ENCODE measurements at places on chromosomes 3 and 15. TPM values are rescaled to one million over a fixed set of nuclear protein-coding genes. Genes with fewer than 3 reads are reported as not detected.
A peak's percentile ranks its signal among the peaks of the same experiment; 100 is the strongest.

GRCh38 chr3:147736226-147736625 is 327.1 kb downstream of the ZIC1 start:
- DNase-seq, result no peak

DNA sequence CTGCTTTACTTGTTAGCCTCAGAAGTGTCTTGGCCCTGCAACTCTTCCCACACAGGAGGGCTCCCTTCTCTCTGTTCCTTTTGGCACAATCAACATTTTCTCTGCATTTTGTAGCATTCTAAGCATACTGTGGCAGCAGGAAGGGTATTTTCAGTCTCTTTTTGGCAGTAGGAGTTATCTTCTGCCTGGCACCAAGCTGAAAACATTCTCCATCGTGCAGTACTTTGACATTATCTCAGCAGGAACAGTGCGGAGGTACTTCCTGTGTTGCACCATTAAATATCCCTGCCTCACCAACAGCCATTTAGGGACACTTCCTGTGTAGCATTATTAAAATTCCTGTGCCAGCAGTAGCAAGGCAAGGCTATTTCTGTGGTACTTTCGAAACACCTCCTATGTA is 233.2 kb upstream of the SEMA6D start:
- DNase-seq, result no peak

DNA sequence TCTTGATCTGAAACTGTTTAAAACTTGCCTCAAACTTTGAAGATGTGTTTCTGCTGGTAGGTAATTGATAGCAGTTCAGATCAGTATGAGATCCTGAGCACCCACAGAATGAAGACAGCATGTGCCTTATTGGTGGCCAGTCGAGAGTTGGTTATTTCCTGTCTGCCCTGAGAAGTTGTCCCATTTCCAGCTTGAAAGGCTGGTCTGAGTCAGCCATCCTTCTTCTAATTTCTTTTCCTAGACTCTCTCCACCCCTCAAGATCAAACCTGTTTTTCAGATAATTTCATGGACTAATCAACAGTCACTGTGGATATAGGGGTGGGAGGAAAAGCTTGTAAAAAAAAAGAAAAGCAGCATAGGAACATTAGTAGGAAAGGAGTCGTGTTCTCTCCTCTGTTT is 464.4 kb downstream of the FOXP1 start:
- DNase-seq, result no peak

GRCh38 chr3:193909387-193909786 is 226.6 kb upstream of the HES1 start:
- DNase-seq, result peak; percentile 18

DNA sequence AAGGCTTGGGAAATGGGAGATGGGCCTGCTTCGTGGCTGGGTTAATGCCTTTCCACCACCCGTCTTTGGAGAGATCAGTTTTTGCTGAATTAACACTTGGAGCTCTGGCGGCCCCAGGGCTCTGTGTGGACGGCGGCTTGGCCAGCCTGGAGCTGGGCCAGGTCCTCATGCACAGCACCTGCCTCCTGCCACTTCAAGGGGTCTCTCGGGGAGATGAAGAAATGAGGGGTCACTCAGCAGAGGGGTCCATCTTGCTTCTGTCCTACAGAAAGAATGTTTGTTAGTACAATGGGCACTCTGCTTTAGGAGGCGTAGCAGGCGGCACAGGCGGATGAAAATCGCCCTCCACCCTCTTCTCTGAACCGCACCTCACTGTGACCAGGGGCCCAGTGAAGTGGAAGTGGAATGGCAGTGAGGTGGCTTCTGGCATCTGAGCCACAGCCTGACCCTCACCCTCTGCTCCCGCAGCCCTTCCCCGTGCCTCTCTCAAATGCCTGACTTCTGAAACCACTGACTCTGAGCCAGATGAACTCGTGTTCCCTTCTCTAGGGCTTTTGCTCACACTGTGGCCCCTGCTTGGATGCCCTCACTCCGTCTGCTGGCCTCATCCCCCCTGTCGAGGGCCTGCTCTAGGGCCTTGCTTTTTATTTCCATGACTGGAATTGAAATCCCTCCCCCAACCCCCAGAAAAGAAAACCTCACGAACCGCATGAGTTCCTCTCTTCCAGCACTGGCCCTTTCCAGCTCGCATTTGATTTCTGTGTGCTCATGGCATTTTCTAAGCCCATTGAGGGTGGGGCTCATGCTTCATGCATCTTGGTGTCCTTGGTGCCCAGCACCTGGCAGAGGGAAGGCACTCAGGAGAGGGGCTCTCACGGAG is 42.2 kb downstream of the CHDH start:
- DNase-seq, result no peak

DNA sequence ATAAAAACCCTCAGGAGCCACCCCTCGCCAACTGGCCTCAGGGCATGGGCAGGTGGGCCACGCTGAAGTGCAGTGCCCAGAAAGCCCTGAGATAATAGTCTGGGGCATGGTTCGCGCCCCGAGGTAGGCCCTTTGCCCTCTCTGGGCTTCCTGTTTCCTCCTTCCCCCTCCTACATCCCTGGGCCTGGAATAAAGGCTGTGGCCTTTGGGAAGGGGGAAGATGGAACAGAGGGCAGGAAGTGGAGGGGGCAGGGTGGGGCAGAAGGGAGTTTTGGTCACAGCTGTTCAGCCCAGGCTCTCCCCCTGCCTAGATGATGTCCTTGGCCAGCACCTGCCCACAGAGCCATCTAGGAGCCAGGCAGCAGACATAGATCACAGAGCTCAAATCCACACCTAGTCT is 11.3 kb downstream of the CSRNP1 start:
- DNase-seq, result no peak

- DNase-seq, result peak; percentile 48
These were observed 5.4 kb upstream of the ALDH1A2 start for GRCh38 chr15:58070801-58071418.

DNA sequence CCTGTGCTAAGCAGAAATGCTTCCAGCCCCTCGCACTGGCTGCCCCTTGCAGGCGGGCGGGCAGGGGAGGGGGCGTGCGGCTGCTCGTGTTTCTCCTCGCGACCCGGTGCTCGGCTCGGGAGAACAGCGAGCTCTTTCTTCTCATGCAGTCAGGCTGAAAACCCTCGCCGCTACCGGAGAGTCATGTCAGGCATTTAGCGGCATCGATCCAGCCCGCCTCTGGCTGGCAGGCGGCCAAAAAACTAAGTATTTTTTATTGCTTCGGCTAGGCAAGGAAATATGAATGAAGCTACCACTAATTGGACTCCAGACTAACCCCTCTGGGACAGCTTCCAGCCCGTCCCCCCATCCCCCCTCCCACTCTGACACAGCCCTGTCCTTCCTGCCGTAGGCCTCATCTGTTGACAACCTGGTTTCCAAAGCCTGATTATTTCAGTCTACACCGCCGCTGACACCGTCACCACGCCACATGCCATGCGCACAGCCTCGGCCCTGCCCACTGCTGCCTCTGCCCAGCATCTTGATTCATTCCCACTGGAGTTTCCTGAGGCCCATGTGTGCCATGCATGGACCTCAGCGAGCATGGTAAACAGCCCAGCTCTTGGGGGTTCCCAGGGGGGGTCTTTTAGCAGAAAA is 35.3 kb downstream of the TLE3 start:
- DNase-seq, result no peak

GRCh38 chr15:55633731-55634130 is 45.6 kb upstream of the PYGO1 start:
- no peak for DNase-seq

DNA sequence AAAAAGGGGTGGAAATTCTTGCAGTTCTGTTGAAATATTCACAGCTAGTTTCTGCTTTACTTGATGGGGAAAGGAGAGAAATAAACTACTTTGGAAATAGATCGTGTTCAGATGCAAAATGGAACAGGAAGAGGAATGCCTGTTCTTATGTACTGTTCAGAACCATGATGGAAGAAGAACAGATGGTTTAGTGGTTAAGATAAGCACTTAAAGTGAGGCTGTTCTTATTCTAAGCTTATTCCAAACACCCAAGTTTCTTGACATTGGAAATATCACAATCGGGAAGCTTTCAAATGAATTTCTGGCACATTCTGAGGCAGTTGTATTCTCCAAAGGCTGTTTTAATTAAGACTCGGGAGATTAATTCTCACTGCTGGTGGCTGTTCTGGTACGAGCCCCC is 228.5 kb downstream of the LSAMP start:
- DNase-seq, result no peak

DNA sequence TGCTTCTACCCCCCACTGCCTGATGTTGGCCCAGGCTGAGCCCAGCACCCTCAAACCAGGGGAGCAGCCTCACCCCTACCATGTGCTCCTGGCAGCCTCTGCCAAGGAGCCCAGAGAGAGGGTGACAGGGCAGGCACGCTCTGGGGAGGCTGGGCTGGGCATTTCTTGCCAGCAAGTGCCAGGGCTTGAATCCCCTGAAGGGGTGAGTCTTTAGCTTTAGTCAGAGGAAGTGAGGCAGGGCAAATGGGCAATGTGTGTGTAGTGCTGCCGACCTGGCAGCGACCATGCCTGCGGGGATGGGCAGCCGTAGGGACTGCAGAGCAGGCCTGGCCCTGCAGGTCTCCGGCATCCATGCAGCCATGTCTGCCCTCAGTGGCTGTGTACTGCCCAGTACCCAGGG is 18.1 kb downstream of the DUSP7 start:
- no peak for DNase-seq

GRCh38 chr15:95363646-95364045 is 966.9 kb upstream of the NR2F2 start:
- no peak for DNase-seq

GRCh38 chr3:78314327-78314726 is 1274.4 kb downstream of the ROBO2 start:
- no peak for DNase-seq

- DNase-seq, result no peak
These were observed 23.1 kb downstream of the IFT122 start for GRCh38 chr3:129463094-129463493.

DNA sequence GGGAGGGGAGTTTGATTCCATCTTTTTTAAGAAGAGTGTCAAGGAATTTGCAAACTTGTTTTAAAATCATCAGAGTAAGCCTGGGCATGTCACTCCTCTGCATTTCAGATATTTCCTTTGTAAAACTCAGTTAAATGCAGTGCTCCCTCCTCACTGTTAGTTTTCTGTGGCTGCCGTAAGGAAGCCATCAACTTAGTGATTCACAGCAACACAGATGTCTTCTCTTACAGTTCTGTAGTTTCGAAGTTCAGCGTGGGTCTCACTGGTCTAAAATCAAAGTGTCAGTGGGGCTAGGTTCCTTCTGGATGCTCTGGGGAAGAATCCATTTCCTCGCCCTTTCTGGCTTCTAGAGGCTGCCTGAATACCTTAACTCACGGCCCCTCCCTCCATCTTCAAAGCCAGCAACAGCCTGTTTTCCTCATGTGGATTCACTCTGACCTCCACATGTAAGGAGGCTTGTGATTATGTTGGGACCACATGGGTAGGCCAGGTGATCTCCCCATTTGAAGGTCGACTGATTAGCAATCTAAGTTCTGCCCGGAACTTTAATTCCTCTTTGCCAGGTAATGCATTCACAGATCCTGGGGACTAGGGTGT is 12.4 kb downstream of the ISG20 start:
- peak; percentile 9 for DNase-seq

DNA sequence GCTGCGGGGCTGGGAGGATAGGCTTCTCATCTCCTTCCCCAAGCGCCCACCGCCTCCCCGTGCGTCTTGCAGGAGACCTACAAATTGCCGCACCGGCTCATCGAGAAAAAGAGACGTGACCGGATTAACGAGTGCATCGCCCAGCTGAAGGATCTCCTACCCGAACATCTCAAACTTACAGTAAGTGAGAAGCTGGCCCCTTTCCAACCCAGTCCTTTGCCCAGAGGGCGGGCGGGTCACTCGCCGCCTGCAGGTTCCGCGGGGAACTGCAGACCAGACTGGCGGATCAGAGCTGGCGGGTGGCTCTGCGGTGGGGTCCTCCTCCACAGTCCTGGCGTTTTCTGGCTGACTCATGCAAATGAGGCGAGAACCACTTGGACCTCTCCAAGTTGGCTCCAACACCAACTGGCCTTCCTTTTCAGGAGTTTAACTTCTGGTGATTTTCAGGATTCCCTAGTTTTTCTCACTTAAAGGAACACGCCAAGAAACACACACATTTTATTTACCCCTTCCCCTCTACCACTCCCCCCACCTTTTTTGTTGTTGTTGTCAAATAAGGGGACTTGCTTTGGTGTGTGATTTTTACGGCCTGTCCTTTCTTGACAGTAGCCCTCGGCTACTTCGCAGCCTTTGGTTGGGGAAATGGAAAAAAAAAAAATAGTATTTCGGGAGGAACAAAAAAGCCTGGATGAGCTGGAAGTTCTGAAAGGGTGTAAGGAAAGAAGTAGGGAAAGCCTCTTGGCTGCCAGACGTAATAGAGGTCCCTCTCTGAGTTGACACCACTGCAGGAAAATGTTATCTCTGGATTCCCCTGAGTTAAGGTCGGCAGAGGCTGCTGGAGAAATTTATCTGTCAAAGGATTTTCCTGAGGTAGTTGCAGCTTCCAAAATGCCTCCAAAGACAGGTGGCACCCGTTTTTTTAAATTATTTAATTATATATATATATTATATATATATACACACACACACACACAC is 1.3 kb downstream of the BHLHE40 start:
- peak; percentile 93 for DNase-seq

DNA sequence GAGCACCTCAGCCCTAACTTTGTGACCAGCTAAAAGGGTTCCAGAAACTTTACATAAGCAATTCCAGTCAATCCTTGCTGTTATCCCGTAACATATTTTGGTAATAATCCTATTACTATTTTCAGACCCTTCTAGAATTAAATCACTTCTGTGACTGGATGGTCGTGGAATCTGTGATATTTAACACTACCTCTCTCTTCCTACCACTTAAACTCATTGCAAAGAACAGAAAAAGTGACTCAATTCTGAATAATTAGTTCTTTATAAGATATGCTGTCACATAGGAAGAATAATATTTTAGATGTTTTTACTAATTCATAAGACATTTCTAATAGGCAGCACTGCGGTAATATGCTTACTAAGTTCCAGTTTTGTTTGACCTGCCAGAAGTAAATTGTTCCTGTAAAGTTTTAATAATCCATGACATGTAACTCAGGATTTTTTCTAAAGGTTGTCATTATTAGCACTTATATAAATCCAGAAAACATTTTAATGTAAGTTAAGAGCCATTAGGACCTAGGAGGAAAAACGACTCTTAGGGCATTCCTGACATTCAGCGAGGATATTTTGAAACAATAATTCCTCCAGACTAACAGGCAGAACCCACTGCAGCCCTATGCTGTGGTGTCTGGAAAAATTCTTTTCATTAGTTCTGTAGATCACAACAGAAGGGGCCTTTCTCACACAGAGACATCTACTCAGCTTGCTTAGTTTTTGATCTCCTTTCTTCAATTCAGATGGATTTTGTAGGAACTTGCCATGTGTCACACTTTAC is 113.3 kb upstream of the MBNL1 start:
- no peak for DNase-seq

GRCh38 chr3:157117875-157118654 is 41.9 kb downstream of the CCNL1 start:
- DNase-seq, result no peak

IGSF11 gene
- total RNA-seq, result 0.38 TPM

GRAMD2A gene
- total RNA-seq, result not detected

COL6A6 gene
- not detected for total RNA-seq

NDUFB5 gene
- 102 TPM for total RNA-seq

VIPR1 gene
- total RNA-seq, result 9.6 TPM

RBP2 gene
- not detected for total RNA-seq

FES gene
- total RNA-seq, result 31.2 TPM

Measured in activated CD4-positive, alpha-beta memory T cell treated with anti-CD3 and anti-CD28 coated beads, Interleukin-2, amount 10 ng/mL, durations not matched to agents 7 days and 5 days (primary cell).